ENCODE measurements at places on chromosomes 12 and 14.
A peak's percentile ranks its signal among the peaks of the same experiment; 100 is the strongest.

GRCh38 chr14:102387086-102387485, 24.3 kb downstream of the TECPR2 start:
- H3K4me3 ChIP-seq: no peak overlapping the region
- H3K27ac ChIP-seq: no peak overlapping the region
- no peak for DNase-seq
- no peaks in the 10 kb centered on the region for H3K36me3 ChIP-seq

DNA sequence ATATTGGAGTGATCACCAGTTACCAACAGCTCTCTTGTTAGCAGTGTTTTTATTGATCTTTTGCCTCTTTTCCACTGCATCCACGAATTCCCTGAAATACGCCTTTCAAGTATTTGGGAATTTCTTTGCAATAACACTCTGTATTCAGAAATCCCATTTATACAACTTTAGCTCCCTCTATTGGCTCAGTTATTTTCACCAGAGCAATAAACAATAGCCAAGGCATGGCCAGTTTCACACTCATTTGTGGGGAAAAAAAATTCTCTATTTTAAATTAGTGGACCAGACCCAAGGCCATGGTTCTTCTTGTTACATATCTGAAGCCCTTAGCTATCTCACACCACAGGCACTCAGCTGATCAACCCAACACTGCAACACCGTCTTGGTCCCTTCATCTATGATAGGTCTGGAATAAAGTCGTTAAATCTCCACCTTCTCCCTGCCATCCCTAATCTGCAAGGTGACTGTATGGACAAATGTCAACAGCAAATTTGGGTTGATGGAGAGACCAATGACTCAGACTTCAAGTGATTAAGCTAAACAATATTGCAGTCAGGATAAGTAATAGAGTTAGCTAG, 92.4 kb upstream of the TMEM260 start:
- H3K27me3 ChIP-seq: no peaks in the 10 kb centered on the region
- no peak overlapping the region for H3K4me3 ChIP-seq
- DNase-seq: no peak
- peaks cover 6% of the 10 kb centered on the region for H3K4me1 ChIP-seq
- no peak overlapping the region for H3K27ac ChIP-seq

DNA sequence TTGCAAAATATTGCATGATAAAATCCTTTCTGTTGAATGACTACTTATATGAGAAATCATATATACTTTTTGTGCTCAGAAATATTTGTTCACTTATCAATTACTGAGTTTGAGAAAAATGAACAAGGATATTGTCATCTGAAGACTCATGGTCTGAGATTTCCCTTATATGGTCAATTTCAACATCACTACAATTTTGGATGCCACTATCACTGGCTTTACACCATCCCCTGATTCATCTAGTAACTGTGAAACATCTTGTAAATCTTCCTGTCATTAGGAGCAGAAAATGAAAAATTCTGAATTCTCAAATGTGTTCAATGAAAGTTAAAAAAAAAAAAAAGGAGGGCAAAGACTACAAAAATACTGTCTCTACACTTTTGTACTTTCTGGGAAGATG, 21.8 kb upstream of the GXYLT1 start:
- H3K27me3 ChIP-seq: no peaks in the 10 kb centered on the region
- H3K36me3 ChIP-seq: no peaks in the 10 kb centered on the region
- DNase-seq: no peak
- no peak overlapping the region for H3K4me3 ChIP-seq
- H3K4me1 ChIP-seq: no peaks in the 10 kb centered on the region

- DNase-seq: no peak
- H3K27me3 ChIP-seq: no peaks in the 10 kb centered on the region
- peak overlapping the region; percentile 96 for H3K27ac ChIP-seq
- H3K4me3 ChIP-seq: peak overlapping the region; percentile 98
Observed at GRCh38 chr12:49264466-49264872, 413 bp upstream of the TUBA1C start.
